ENCODE measurements at places on chromosomes 12 and 14.

DNA sequence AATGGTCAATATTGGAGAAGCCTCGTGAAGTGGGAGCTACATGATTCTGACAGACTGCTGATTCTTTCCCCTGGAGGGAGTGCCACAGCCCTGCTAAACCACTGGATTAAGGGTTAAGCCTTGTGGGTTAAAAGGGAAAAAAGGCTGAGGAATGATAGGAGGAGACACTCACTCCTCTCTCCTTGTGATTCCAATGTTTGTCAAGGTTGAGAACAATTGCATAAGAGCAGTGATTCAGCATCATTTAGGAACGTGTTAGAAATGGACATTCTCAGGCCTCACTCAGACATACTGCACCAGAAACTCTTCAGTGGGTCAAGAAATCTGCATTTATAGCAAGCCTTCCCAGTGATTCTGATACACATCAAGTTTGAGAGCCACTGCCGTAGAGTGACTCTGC, 87.8 kb upstream of the GZMB start:
- DNase-seq: no peak

DNA sequence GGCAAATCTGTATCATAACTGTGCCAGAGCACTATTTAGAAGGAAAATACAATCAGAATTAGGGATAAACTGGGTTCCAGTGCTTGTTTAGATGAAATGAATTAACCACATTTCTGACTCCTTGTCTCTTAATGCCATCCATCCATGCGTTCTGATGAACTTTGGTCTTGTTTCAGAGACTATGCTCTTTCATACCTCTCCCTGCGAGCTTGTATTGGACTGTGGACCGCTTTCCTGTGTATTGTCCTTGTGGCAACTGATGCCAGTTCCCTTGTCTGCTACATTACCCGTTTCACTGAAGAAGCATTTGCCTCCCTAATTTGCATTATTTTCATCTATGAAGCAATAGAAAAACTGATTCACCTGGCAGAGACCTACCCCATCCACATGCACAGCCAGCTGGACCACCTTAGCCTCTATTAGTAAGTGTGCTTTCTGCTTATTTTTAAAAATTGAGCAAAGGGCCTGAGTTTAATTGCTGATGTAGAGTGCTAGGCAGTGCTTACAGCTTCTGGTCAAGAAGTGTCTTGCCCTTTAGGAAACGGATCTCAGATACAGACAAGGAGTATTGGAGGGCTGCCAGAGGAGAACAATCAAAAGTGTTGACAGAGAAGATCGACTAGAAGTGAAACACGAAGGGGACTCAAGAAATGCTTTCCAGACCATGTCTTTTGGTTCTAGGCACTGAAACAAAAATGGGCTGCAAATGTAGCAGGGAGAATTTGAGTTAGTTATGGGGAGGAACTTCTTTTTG, 46.7 kb downstream of the SLC4A8 start:
- no peak for DNase-seq

DNA sequence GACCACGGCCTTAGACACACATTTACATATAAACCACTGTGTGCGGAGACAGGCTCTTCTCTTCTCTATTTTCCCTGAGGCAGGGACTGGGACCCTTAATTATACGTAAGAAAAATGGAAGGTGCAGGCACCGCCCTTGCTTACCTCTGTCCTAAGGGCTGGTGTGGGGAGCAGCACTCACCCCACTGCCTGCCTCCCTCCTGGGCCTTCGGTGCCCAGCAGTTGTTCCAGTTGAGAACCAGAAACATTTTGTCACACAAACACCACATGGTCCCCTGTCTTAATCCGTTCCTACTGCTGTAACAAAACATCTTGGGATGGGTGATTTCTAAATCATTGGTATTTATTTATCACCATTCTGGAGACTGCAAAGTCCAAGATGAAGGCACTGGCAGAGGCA, 192.7 kb upstream of the DIO3 start:
- DNase-seq: no peak

DNA sequence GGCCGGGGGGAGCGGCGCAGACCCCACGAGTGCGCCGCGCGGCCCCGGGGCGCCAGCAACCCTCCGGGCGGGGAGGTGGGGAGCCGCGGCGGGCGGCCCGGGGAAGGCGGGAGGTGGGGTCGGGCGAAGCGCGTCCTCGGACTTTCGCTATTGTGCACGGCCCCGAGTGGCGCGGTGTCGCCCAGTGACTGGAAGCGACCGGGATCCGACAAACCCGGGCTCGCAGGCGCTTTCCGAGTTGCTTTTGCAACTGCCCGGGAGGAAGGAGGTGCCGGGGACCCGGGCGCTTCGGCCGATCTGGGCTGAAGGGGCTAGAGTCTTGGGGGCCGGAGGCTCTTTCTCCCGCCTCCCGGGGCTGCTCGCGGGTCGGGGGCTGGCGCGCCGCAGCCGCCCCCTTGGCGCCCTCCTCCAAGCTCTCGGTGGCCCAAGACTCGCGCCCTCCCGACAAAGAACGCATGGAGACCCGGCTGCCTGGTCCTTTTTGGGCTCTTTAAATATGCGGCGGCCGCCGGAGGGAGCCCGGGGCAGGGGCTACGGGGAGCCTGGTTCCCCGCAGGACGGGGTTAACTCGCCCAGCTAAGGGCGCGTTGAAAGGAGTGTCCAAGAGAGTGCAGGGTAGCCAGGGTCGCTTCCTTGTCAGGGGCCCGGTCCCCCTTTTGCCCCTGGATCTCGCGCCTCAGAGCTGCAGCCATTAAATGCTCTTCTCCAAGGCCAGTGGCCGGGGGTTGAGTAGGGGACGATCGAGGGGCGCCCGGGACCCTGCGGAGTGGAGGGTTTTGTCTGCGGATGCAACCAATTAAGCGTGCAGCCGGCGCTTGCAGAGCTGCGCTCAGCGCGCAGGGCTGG, 1.4 kb downstream of the HMGA2 start:
- DNase-seq: no peak

- DNase-seq: no peak
These were observed 418.9 kb downstream of the NAV3 start for GRCh38 chr12:78249578-78249977.

GRCh38 chr12:89821896-89822295, 113.3 kb upstream of the ATP2B1 start:
- no peak for DNase-seq

- no peak for DNase-seq
These were observed 9.4 kb downstream of the GALNT16 start for GRCh38 chr14:69269381-69269780.

GRCh38 chr14:65302571-65303189, 109.8 kb upstream of the FUT8 start:
- no peak for DNase-seq

DNA sequence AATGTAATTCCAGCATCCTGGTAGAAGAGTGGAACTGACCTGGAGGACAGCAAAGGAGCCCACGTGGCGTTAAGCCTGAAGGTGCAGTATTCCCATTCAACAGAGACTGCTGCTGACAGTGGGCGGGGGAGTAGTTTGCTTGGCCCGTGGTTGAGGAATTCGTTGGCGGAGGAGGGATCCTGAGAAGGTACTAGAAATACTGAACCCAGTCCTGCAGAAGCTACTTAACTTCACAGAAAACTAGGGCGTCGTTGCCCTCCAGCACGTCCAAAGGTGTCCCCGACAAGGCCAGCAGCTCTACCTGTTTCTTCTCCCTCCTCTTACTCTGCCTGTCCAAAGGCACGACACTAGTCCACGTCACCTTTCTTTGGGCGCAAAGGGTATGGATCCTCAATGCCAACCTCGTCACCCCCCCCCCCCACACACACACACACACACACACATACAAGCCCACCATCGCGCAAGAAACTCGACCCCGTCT, 303 bp downstream of the PUS7L start:
- no peak for DNase-seq

- DNase-seq: no peak
These were observed 93.1 kb upstream of the HIF1A start for GRCh38 chr14:61602003-61602732.

DNA sequence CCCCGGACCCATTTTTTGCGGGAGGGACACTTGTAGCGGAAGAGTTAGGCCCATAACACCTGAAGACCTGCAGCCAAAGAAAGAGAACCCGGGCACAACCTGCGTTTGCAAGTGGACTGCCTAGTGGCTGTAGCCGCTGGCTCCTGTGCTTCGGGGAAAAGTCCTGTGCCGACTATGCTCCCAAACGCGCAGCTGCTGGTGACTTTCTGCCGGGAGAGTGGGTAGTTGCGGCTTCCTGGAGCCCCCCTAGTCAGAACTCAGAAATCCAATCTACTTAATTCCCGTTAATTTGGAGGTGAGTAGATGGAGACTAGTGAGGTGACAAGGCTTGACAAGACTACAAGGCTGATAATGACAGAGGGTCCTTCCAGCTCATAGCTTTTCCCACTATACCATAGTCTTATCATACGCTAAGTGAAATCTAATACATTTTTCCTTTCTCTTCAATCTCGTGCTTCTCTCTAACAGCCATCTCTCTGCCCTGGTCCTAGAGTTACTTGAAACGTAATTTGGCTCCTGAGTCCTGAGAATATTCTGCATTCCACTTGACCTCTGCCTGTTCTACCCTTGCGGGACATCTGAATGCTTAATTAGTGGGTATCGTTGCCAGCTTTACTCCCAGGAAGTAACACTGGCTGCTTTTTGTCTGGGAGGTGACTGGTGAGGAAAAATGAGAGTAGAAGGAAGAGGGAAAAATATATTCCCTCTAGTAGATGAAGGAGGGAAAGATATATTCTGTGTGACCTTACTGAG, 556 bp downstream of the MTHFD1 start:
- no peak for DNase-seq

DNA sequence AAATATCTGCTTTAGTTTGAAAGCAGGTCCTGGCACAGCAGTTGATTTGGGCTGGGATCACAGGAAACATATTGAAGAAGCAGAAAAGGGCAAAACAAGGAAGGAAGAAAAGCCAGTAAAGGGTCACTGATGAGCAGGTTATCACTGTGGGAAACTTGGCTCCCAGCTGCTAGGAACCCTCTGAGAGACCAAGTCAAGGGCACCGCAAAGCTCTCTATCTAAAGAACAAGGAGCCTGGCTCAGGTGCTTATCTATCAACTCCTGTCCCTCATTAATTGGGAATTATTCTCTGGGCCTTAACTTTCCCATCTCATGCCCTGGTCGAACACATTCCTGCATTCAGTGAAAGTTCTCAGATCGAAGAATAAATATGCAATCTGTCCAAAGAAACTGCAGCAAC, 450.9 kb upstream of the RPL10L start:
- DNase-seq: no peak

- DNase-seq: no peak
These were observed 26.9 kb downstream of the SAMD4A start for GRCh38 chr14:54593860-54594259.

DNA sequence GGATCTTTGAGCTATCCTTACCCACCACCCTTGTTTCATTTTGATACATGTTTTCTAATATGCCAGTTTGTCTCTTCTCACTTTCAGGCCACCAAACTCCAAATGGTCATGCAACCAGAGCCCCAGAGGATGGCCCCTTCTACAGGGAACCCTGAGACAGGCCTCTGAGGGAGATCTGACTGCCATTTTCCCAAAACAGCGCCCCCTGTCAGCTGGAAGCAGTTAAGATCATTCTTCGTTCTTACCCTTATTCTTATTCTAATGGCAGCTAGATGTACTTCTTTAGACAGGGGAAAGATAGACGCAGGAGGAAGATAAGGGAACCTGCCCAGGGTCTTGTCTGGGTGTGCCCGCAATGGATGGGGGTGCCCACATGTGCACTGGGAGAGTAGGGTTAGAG, 38.4 kb downstream of the C12orf56 start:
- DNase-seq: no peak

GRCh38 chr14:89256283-89256682, 160.8 kb downstream of the FOXN3 start:
- no peak for DNase-seq
